ENCODE measurements at places on chromosomes 7 and 10.

- no peak for DNase-seq
Measured at GRCh38 chr7:116966601-116967000, 13.3 kb downstream of the ST7 start.

- DNase-seq = no peak
Measured at GRCh38 chr10:29636178-29636577, 1.4 kb upstream of the SVIL start.

DNA sequence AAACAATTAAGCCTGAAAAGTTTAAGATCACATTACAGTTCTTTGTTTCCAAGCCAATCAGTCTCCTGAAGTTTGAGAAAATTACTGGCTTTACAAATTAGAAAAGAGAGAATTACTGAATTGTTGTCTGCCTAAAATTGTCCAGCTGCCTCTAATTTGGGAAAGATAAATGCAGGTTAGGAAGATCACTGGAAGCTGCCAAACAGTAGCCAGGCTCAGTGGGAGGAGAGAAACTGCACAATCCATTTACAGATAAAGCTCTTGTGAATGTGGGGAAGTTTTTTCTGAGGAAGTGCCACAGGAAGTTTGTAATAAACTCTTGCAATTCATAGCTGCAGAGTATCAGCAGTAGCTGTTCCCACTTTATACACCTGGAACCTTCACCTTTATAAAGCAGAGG, 100.7 kb downstream of the IQUB start:
- DNase-seq = no peak

- DNase-seq = no peak
Measured at GRCh38 chr10:102402512-102402896, 7.0 kb downstream of the NFKB2 start.

DNA sequence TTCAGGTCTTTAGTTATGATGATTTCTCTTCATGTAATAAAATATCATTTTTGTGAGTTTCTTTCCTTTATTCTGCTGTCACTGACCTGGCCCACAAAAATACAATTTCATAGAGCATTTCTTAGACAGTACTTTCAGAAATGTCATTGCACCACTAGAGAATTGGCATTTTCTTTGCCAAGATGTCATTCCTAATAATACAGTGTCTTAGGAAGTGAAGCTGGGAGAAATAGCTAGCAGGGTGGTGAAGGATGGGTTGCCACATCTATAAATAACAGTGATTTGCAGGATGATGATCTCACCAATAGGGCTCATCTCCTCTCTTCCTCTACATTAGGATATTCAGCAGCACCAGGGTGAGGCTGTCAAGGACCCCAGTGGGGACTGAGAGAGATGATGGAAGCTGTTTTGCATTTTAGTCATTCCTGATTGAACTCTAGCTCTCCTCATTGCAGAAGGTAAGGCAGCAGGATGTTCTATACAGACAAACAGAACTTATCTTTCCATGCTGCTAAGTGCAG, 452.1 kb downstream of the NXPH1 start:
- DNase-seq = no peak

GRCh38 chr10:31404640-31405039, 85.6 kb downstream of the ZEB1 start:
- DNase-seq = no peak

GRCh38 chr7:104790440-104790839, 223.6 kb upstream of the KMT2E start:
- DNase-seq = no peak

GRCh38 chr7:125462615-125463014, 533.0 kb upstream of the POT1 start:
- DNase-seq = no peak

DNA sequence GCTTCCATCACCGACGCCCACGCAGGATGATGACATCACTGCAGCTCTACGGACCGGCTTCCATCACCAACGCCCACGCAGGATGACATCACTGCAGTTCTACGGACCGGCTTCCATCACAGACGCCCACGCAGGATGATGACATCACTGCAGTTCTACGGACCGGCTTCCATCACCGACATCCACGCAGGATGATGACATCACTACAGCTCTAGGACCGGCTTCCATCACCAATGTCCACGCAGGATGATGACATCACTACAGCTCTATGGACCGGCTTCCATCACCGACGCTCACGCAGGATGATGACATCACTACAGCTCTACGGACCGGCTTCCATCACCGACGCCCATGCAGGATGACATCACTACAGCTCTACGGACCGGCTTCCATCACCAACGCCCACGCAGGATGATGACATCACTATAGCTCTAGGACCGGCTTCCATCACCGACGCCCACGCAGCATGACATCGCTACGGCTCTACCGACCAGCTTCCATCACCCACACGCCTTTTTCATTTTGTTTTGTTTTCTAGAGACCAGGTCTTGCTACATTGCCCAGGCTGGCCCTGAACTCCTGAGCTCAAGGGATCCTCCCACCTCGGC, 29.5 kb downstream of the GPER1 start:
- no peak for DNase-seq

DNA sequence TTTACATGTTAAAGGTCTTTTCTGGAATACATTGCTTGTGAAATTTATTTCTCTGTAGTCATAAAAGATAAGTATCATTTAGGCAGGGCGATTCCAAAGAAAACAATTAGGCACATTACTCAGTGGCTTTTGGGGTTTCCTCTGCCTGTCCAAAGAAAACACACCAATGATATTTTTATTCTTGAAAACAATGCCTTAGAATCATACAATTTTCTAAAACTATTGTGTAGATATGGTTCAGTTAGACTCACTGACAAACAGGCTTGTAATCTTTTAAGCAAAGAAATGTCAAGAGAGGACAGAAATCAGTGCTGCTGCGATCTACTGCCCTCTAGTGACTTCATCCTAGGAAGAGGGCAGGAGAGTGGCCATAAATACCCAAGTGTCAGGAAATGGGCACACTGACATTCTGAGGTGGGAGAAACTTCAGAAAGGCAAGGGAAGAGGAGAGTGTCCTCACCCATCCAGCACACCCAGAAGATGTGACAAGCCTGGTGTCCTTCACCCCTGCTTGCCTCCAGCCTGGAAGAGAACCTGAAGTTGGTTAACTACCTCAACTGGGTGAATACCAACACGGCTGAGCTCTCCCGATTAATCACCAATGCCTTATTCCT, 120.5 kb downstream of the GALNT11 start:
- peak; percentile 8 for DNase-seq

GRCh38 chr7:74503061-74503460, 49.4 kb downstream of the GTF2IRD1 start:
- no peak for DNase-seq

DNA sequence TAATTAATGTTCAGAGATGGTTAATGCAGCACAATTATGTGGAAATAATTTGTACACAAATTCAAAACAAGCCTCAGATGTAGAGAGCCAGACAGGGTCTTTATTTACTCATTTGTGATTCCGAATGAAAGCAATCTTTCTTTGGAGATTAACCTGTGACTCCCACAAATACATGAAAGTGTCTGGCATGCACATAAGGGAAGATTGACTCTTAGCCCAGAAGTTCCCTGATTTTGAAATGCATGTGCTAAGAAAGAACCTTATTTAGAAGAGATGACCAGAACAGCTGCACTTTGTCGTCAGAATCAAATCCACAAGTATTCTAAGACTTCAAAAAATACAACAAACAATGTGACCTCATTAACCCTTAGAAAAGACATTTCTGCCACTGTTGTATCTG, 45.1 kb downstream of the RNLS start:
- DNase-seq = peak; percentile 36

DNA sequence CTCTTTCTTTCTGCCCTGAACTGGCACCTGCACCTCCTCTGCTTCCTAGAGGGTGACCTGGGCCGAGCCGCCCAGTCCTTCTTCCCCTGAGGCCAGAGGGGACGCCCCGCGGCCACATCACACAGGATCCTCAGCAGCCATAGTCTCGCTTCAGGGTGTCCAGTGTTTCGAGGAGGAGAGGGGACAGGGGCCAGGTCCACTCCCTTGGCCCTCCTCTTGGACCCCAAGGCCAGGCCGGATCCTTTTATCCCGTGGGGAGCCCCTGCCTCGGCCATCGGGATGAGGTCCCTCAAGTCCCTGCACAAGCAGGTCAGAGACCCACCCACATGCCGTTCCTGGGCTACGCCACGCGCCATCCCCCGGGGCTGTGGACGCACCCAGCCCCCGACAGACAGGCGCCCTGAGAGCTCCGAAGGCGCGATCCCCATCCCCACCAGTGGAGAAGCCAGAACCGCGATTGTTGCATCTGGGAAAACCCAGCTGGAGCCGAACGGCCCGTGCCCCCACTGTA, 3.6 kb downstream of the BHLHA15 start:
- DNase-seq = no peak

GRCh38 chr10:110861930-110862649, 9.6 kb upstream of the PDCD4 start:
- no peak for DNase-seq

Measured in AG04450 (cell line).